ENCODE measurements at places on chromosomes 2 and 18. TPM values are rescaled to one million over a fixed set of nuclear protein-coding genes. Genes with fewer than 3 reads are reported as not detected.

CNGA3 gene
- total RNA-seq: not detected

PRKAG3 gene
- total RNA-seq: not detected

INHBB gene
- 26.1 TPM for total RNA-seq

DNA sequence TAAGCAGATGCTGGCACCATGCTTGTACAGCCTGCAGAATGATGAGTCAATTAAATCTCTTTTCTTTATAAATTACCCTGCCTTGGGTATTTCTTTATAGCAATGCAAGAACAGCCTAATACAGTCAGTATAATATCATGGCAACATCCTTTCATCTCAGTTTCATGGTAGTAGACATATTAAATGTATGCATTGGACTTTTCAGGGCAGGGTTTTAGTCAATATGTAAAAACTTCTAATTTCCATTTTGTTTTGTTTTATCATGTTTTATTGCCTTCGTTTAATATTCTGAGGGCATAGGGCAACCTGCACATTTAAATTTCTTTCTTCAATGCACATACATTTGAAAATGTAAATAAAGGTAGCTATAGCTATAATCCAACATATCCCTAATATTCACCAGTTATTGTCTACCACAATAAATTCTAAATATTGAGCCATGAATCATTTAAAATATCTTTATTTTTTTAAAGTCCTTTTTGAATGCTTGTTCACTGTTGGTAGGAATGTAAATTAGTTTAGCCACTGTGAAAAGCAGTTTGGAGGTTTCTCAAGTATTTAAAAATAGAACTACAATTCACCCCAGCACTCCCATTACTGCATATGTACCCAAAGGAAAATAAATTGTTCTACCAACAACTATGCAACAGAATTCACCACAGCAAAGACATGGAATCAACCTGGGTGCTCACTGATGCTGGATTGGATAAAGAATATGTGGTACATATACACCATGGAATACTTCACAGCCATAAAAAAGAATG is 41.8 kb upstream of the GRB14 start:
- no peak overlapping the region for H3K4me3 ChIP-seq
- no peaks in the 10 kb centered on the region for H3K4me1 ChIP-seq
- DNase-seq: no peak

DNA sequence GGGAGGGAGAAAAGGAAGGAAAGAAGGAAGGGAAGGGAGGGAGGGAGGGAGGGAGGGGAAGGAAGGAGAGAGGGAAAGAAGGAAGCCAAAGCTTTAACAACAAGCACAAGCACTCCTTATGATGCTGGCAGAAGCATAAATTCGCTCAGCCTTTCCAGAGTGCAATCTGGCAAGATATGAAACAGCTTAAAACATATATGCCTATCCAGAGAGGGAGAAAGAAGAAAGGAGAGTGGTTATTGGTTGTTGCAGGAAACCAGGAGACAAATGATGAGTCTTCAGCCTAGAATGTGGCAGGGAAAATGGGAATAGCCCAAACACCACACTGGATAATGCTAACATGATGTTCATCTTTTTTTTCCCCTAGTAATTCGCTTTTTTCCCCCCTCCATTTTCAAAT is 64.0 kb downstream of the STPG4 start:
- no peak for DNase-seq
- no peak overlapping the region for H3K4me3 ChIP-seq
- H3K36me3 ChIP-seq: no peaks in the 10 kb centered on the region
- peaks cover 33% of the 10 kb centered on the region for H3K4me1 ChIP-seq
- no peaks in the 10 kb centered on the region for H3K27me3 ChIP-seq
- no peak overlapping the region for H3K27ac ChIP-seq

DNA sequence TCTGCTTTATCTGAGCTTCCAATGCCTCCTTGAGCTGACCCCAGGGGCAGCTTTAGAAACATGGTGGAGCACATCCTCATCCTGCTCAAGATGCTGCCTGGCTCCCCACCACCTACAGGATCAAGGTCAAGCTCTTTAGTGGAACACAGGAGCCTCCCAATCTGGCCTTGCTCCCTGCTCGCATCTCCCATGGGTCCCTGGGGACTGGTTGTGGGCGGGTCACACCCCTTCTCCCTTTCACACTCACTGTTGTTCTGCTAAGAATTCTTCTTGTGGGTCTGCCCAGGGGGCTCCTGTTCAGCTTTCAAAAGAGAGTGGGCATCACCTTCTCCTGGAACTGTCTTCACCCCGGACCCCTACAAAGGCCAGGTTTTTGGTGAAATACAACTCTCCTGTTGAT is 8.4 kb upstream of the NT5DC4 start:
- H3K4me3 ChIP-seq: no peak overlapping the region
- no peak overlapping the region for H3K27ac ChIP-seq
- no peaks in the 10 kb centered on the region for H3K36me3 ChIP-seq
- H3K27me3 ChIP-seq: peaks cover 13% of the 10 kb centered on the region
- DNase-seq: no peak
- H3K4me1 ChIP-seq: no peaks in the 10 kb centered on the region

GRCh38 chr2:179235463-179236108 is 29.0 kb downstream of the SESTD1 start:
- no peak overlapping the region for H3K27ac ChIP-seq
- no peak overlapping the region for H3K4me3 ChIP-seq
- no peaks in the 10 kb centered on the region for H3K27me3 ChIP-seq
- no peaks in the 10 kb centered on the region for H3K36me3 ChIP-seq

DNA sequence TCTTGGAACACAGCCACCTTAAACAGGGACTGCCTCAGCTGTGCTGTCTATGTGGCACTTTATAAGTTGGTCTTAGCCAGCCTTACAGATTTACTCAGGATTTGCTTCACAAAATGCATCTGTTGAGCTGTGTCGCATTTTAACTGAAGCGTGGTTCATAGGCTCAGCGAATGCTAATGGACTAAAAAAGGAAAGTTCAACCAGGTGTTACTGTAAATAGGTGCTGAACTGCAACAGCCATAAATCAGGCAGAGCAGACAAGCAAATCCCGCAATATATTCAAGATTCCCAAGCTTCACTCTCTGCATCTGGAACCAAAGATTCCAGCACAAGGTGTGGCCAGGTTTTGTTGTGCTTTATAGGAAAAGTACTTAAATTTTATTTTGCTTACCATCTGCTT is 130.0 kb downstream of the EPHA4 start:
- H3K36me3 ChIP-seq: peaks cover 28% of the 10 kb centered on the region
- no peak for DNase-seq
- no peak overlapping the region for H3K4me3 ChIP-seq
- peaks cover 10% of the 10 kb centered on the region for H3K4me1 ChIP-seq
- H3K27me3 ChIP-seq: no peaks in the 10 kb centered on the region

DNA sequence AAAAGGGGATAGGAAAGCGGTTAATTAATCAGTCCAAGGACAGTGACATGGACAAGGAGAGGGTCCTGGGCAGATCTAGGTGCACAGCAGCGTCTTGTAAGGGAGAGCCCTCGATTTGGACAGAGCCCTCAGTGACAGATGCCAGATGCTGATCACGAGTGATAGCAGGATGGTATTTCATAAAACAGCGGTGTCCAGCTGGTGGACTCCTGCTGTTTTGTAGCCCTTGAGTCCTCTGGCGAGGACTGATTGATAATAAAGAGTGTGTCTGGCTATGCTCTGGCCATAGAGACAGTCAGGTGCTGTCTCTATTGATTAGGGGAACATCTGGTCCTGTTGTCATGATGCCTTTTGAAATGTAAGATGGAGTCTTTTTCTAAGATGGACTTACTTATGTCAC is 180.7 kb downstream of the NCK2 start:
- H3K27me3 ChIP-seq: no peaks in the 10 kb centered on the region
- no peak overlapping the region for H3K4me3 ChIP-seq
- no peak for DNase-seq

- H3K4me1 ChIP-seq: no peaks in the 10 kb centered on the region
- no peak for DNase-seq
- no peak overlapping the region for H3K27ac ChIP-seq
- H3K4me3 ChIP-seq: no peak overlapping the region
- H3K27me3 ChIP-seq: peaks cover 16% of the 10 kb centered on the region
Measured at GRCh38 chr2:240687045-240687740, 4.5 kb upstream of the AQP12A start.

- no peak for DNase-seq
- no peak overlapping the region for H3K27ac ChIP-seq
- H3K4me1 ChIP-seq: peaks cover 5% of the 10 kb centered on the region
- H3K36me3 ChIP-seq: no peaks in the 10 kb centered on the region
Measured at GRCh38 chr18:52337276-52337675, 2.7 kb upstream of the DCC start.

GRCh38 chr18:62526098-62527025 is 3.5 kb downstream of the ZCCHC2 start:
- H3K4me1 ChIP-seq: peaks cover 35% of the 10 kb centered on the region
- peak; percentile 86 for DNase-seq
- no peaks in the 10 kb centered on the region for H3K27me3 ChIP-seq
- peak overlapping the region; percentile 96 for H3K27ac ChIP-seq

DNA sequence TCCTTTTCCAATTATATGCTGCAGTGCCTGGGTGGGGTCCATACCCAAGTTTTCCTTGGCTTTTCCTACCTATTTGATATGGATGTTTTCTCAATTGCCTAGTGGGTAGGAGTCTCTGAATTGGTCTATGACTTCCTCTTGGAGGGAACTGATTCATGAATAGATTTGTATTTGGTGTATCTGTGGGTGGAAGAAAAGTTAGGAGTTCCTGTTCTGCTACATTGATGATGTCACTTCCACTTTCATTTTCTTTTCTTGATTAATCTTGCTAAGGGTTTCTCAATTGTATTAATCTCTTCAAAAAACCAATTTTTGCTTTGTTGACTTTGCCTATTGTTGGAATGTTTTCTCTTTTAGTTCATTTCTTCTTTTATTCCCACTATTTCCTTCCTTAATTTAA is 37.4 kb upstream of the SLC9A2 start:
- no peak for DNase-seq
- H3K4me3 ChIP-seq: no peak overlapping the region
- H3K27me3 ChIP-seq: peaks cover 4% of the 10 kb centered on the region
- H3K4me1 ChIP-seq: no peaks in the 10 kb centered on the region
